Kidney tubule cell (primary cell): ENCODE measurements at places on chromosomes 11 and 22.

GRCh38 chr22:49767355-49768062 lies 60.2 kb downstream of the BRD1 start:
- peak; percentile 62 for DNase-seq

DNA sequence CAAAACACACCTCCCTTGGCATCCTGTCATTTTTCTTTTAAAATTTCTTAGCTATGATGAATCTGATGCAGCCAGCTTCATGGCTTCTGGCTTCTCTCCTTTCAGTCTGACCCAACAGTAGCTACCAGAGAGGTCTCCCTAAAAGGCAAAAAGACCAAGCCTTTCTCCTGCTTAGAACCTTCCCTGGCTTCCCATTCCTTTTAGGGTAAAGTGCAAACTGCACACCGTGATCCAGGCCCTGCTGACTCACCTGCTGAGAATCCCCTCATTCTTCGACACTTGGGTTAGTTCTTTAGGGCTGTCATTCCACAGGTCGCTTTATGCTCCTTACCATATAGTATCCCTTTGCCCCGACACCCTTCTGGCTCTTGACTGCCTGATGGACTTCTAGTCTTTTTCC lies 362.4 kb downstream of the MIAT start:
- peak; percentile 67 for DNase-seq

DNA sequence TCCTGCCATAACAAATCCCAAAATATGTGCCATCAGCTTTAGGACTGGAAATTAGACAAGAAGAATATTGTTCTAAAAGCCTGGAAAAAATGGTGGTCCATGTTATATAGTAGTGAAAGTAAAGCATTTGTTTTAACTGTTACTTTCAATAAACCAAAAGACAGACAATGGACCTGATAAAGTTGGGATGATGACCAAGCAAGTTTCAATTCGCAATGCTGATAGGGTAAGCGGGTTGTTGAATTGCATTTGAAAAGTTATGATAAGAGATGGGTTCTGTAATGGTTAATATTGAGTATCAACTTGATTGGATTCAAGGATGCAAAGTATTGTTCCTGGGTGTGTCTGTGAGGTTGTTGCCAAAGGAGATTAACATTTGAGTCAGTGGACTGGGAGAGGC lies 131.9 kb upstream of the ZC3H12C start:
- no peak for DNase-seq

DNA sequence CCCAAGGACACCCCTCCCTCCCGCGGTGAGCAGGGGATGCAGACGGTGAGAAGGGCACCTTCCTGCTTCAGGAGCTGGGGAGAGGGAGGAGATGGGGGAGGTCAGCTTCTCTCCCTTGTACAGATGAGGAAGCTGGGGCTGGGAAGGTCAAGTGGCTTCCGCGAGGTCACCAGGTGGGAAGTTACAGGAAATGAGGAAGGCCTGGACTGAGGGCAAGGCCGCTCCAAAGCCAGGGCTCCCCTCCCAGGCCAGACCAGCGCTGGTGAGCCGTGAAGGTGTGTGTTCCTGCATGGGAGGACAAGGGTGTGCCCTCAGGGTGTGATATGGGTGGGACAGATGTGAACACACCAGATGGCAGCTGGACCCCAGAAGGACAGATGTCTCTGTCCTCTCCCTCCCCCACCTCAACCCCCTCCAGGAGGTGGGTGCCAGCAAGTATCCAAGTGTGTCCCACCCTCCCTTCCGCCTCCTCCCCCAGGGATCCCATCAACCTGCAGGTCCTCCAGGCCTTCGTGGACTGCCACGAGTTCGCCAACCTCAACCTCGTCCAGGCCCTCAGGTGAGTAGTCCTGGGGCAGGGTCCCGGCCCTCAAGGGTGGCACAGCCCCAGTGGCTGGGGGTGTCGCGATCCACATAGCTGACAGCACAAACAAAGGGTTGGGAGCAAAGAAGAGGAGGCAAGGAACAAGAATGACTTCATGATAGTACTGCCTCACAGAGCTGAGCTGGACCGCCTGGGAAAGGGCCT lies 16.6 kb downstream of the CYTH4 start:
- DNase-seq = no peak

GRCh38 chr11:342328-342727 lies 21.7 kb upstream of the IFITM3 start:
- no peak for DNase-seq

DNA sequence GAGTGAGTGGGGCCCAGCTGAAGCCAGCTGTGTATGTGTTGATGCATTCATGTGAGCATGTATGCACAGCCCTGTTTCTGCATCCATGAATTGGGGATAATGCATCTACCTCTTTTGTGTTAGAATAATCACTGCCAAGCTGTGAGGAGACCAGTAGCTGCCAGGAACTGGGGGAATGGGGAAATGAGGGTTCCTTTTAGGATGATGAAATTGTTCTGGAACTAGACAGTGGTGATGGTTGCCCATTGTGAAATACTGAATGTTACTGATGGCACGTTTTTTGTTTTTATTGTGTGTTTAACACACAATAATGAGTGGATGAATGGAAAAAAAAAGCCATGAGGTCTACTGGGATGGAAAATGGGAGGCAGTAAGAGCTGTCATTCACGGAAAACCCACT lies 45.3 kb upstream of the WNT11 start:
- DNase-seq = no peak

- DNase-seq = peak; percentile 92
These were observed 24.9 kb downstream of the EIF3F start for GRCh38 chr11:8011981-8012444.

- DNase-seq = peak; percentile 61
These were observed 44.2 kb downstream of the LMO1 start for GRCh38 chr11:8219257-8220021.

DNA sequence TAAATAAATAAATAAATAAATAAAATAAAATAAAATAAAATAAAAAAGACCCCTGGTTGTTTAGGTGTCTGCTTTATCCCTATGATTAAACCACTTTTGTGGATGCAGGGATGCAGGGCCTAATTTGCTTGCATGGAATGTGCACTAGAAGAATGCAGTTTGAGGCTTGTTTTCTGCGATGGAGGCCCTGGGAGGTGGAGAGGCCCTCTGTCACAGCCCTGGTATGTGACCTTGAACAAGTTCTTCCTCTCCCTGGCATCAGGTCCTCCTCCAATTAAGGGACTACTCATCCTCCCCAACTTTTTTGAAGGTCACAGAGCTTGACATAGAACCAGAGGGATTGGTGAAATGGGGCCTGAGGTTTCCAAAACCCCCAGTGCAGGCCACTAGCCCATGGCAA lies 22.7 kb downstream of the KCNJ4 start:
- DNase-seq = peak; percentile 49

DNA sequence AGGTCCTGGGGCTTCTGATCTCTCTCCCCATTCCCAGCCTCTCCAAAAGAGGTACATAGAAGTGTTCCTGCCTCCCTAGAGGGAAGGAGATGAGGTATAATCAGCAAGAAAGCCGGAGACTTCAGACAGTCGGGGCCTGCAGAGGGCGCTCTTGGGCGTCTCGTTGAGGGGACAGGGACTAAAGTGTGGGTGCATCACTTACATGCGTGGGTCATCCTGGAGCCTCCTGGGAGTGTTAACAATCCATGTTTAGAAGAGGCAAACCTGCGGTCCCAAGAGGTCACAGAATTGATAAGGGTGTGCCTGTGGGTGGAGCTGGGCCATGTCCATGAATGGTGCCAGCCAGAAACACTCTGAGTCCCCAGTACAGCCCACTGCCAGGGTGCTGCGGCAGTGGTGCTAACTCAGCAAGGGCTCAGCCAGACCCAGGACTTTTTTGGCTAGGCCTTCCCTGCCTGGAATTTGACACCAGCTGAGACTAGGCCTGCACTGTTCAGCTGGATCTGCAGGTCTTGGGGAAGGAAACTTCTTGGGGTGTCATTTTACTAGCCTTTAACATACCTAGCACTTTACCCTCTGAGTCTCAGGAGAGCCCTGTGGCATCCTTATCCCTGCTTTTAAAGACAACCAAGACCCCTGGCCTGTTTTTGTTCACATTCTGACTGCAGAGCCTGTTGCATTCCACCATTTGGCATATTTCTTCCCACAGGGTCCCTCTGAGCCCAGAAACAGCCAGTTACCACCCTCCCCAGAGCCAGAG lies 5.5 kb downstream of the YDJC start:
- DNase-seq = no peak

GRCh38 chr22:46083383-46084350 lies 66.7 kb upstream of the PPARA start:
- DNase-seq = no peak

DNA sequence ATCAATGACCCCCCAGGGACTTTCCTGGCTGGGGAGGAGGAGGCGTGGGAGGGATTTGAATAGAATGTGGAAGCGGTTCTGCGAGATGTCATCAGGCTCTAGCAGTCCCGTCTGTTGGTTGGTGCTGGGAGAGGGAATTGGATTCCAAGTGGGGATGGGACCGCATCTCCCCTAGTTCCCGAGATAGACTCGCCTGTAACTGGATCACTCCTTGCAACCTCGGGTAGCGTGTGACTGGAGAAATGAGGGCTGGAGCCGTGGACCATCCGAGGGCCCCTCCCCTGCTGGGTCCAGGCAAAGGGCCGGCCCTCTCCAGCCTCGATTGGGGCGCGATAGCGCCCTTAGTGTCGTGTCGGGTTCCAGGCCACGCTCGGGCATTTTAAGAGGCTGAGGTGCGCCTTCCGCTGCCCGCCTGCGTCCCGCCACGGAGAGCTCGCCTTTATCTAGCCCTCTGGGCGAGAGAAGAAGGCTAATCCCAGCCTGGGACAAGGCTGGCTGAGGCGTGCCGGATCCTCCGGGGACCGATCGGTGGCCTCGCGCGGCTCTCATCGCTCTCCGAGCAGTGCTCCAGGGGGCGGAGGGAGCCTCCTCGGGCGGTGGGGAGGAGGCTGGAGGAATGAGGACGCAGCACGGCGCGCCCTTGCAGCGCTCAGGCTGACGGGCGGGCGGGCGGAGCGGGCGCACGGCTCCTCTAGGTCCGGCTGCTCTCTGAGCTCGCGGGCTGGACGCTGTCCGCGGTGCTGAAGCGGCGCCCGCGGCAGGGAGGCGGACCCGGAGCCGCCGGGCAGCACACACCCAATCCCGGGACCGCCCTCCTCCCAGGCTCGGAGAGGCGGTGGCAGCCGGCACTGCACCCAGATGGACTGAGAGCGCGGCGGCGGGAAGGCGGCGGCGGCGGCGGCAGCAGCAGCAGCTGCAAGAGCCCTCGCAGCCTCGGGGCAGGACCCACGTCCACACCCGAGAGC lies 107.8 kb downstream of the OSBP2 start:
- DNase-seq = peak; percentile 94

GRCh38 chr11:113384551-113384950 lies 3.0 kb upstream of the ANKK1 start:
- peak; percentile 78 for DNase-seq

GRCh38 chr11:40230821-40231220 lies 1228.6 kb downstream of the LRRC4C start:
- DNase-seq = no peak

- DNase-seq = no peak
These were observed 640.8 kb downstream of the FAM181B start for GRCh38 chr11:82092904-82093303.

DNA sequence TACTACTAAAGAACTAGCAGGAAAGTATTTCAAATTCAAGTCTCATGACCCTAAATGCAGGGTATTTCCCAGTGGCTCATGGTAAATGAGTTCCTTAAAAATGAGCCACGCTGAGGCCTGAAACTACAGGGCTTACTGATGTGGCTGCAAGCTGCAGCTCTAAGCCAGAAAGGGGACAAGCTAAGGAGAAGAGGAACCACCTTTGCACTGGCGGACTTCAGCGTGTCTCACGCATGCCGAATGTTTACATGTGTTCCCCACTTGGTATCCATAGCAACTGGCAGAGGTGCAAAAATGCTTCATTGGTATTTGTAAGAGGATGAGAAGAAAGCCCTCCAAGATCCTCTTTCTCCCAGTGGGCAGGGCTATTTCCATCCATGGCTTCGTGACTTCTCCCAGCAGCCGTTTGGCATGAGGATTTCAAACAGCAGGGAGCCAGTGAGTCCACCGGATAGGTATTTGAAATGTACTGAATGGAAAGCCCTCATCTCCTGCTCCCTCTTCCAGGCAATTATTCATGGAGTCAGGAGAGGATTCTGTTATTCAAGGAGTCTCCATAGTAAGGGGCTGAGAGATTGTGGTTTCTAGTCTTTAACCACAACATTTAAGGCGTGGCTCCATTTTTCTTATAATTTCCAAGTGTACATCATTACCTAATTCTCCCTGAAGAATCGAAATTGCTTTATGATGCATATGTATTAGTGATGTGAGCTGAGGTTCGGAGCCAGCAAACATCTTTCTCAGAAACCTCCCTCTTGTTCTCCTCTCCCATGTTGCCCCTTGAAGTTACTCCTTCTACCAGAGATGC lies 55.3 kb upstream of the CD44 start:
- peak; percentile 72 for DNase-seq

GRCh38 chr11:2547806-2548205 lies 103.0 kb downstream of the KCNQ1 start:
- DNase-seq = no peak

DNA sequence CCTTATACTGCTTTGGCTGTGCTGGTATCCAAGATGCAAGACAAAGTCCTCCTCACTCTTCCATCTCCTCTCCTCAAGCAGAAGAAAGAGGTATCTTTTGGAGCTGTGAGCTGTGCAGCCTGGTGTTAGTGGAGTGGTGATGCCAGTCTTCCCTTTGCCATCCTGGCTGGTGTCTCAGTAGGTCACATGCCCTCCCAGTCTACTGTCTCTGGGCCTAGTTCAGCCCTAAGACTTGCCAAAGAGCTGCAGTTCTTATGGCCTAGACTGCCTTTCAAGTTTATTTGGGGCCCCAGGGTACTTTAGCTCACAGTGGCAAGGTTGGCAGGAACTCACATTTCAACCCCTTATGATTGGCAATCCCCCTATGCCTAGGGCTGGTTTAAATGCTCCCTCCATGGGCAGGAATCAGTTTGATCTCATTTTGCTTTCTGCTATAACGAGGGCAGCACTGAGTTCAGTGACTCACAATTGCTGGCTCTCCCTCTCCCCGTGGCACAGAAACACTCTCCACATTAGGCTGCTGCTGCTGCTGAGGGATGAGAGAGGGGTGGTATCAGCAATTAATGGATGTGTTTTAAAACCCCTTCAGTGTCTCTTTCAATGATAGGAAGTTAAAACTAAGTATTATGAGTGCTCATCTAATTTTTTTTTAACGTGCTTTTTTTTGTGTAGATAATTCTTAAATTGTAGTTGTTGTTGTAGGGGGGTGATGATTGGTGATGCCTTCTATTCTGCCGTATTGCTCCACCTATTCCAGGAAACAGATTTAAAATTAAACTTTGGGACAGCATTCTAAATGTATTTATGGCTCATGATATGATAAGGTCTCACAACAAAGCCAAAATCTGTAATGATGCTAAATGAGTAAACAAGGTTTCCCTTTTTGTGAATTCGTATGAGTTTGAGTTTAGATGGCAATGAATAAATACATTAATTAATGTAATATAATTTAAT lies 1295.0 kb downstream of the JRKL start:
- no peak for DNase-seq

DNA sequence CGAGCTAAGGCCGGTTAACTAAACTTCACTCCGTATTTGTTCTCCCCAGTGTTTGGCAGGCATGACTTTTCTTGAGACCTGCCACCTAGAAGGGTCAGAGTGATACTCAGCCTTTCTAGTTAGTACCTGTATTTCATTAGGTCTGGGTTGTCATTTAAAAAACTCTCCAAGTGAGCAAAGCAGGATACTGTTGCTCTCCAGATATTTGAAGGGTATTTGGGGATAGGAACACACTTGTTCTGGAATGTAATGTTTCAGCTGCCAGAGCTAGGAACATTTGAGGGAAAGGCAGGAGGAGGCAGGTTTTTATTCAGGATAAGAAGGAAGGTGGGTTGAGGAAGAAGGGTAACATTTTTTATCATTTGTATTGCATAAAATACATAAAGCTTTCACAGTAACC lies 140.1 kb downstream of the TRIM44 start:
- DNase-seq = no peak

- DNase-seq = no peak
These were observed 18.5 kb upstream of the SPON1 start for GRCh38 chr11:13944016-13944415.

GRCh38 chr11:58788355-58789023 lies 56.0 kb downstream of the GLYATL2 start:
- peak; percentile 88 for DNase-seq
